ENCODE measurements at places on chromosomes 6 and 20.

- DNase-seq = no peak
Measured at GRCh38 chr6:34468378-34468892, 2.6 kb downstream of the PACSIN1 start.

DNA sequence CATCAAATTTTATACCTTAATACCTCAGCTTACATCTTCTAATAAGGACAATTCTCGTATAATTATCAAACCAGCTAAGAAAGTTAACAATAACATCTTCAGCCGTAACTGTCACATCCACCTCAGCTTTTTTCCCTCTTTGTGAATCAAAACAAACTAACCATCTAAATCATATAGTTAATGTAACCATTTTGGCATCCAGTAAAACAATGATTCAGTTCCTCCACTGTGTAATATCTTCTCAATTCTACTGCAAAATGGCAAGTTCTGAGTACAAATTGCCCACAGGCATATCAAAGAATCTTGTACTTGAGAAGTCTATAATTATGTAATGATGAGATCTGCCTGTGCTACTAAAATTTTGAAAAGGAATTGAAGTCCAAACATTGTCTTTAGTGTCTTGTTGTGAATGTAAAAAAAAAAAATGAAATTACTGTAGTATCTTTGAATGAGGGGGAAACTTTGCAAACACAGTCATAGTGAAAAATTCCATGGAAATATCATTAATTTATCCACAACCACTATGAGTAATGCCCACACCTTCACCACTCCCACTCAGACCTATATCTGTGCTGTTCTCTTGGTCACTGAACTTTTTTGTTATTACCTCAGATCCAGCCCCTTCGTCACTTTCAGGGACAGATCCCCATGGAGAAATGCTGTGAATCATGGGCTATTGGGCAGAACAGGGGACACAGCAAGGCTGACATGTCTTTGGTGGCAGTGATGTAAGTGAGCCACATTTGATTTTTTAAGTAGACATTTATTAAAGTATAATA is 178.6 kb upstream of the RAB32 start:
- no peak for DNase-seq

DNA sequence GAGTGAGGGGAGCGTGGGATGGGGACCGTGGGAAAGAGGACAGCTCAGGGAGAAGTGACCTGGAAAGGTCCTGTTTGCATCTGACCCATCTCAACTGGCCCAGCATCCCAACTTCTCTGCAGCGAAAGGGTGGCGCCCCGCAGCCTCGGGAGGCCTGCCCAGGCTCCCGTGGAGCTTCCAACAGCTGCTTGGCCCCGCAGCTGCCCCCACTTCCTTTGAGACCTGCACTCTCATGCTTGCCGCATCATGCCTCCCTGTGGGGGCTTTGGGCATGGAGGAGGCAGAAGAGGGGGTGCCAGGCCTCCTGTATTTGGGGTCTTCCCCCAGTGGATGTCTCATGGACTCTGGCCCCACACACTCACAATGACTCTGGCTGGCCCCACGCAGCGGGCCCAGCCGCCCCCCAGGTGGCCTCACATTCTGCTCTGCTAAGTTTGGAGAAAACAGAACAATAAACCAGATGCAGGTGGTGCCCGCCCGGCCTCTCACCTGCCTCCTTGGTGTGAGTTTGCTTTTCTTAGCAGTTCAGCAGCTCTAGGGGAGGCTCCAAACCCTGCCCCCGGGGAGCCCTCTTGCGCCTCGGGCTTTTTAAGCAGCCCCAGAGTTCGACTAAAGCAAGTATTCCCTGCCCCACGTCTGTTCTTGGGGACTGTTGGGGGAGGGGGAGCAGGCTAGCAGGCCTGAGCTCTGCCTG is 40.7 kb downstream of the CPXM1 start:
- DNase-seq = no peak

- DNase-seq = no peak
Measured at GRCh38 chr6:36627801-36628246, 33.7 kb downstream of the SRSF3 start.

DNA sequence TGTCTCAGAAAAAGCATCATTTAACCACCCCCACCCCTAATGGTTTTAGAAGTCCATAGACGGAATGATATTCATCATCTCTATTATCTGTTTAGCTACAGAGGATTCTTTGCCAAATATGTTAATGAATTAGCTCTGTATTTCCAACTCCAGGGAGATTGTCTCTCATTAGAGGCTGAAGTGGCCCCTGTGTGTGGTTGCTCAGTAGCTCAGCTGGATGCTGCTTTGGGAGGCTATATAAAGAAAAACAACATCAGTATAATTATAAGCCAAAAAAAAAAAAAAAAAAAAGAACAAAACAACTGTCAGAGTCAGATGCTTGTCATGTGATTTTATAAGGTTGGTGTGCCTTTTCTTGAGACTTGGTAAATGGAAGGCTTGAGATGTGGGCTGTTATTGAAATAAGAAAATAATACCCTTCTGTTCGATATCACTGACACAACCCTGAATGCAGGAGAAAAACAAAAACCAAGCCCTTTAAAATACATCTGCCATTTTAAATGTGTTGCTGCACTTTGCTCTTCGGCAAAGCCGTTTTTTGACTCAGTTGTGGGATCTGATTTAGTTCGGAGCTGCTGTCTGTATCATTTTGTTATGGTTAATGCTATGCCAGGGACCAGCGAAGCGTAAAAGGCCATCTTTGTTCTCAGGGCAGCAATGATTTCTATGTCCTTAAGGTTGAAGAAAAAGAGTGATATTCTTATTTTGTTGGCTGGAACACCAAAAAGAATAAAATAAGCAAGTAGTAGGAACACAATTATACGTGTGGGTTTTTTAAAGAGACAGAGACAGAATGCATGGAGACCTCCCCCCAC is 422.6 kb downstream of the QKI start:
- no peak for DNase-seq

DNA sequence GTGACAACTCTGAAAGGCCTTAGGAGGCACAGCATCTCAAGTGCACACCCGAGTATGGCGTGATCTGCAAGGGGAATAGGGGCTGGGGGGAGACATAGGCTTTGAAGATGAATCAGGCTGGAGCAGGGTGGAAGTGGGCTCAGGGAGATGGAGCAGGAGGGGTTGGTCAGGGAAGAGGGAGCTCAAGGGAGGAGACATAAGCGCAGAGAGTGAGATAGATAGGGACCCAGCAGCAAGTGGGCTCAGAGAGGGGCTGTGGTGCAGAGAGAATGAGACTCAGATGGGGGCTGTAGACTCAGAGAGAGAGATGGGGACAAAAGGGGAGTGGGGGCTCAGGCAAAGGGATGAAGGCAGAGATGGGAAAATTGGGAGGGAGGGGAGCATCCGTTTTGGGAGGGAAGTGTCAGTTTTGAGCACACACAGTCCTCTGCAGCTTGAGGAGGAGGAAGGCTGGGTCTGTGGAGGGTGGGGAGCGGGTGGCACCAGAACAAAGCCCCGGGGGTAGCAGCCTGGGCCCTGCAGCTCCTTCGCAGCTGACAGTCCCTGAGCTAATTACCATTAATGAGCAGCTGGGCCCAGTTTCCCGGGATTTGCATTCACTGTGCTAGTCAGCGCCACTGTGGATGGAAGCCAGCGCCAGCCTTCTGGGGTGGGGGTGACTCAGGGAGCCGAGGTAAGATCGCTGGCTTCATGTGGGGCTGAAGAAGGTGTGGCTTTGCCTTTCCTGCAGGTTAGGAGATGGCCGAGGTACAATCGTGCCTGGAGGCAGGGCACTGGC is 18.7 kb downstream of the SRXN1 start:
- DNase-seq = no peak

- DNase-seq = no peak
Measured at GRCh38 chr6:157964100-157964499, 17.6 kb upstream of the SYNJ2 start.

- no peak for DNase-seq
Measured at GRCh38 chr6:157928428-157928827, 53.2 kb upstream of the SYNJ2 start.

DNA sequence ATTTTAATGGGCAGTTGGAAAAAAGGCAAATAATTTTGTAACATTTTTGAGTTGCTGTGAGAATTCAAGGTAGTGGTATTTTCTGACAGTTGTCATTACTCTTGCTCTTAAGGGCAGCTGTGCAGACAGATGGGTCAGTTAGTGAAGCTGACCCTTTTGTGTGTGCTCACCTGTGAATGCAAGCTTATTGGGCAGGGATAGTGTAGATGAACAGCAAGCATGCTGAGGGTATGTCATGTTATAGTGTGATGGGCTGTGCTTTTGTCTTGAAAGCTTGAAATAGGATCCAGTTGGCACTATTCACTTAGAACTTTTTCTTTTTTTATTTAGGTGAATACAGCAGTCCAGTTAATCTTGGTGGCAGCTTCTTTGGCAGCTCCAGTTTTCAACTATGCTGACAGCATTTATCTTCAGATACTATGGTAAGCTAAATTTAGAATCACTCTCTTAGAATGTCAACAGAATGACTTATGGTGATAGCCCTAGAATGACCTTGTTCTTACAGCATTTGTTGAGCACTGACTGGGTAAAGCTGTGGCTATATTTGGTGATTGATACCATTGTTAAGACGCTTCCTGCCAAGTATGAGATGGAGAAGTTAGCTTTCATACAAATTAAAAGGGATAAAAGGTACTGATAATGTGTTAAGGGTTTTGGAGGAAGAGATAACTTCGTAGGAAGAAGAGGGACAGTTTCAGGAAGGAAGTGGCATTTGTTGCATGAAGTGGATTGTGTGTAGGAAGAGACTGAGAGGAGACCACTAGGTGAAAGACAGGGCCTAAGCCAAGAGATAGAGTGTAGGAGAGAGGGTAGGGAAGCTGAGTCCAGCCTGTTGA is 19.5 kb downstream of the LRRN4 start:
- no peak for DNase-seq

DNA sequence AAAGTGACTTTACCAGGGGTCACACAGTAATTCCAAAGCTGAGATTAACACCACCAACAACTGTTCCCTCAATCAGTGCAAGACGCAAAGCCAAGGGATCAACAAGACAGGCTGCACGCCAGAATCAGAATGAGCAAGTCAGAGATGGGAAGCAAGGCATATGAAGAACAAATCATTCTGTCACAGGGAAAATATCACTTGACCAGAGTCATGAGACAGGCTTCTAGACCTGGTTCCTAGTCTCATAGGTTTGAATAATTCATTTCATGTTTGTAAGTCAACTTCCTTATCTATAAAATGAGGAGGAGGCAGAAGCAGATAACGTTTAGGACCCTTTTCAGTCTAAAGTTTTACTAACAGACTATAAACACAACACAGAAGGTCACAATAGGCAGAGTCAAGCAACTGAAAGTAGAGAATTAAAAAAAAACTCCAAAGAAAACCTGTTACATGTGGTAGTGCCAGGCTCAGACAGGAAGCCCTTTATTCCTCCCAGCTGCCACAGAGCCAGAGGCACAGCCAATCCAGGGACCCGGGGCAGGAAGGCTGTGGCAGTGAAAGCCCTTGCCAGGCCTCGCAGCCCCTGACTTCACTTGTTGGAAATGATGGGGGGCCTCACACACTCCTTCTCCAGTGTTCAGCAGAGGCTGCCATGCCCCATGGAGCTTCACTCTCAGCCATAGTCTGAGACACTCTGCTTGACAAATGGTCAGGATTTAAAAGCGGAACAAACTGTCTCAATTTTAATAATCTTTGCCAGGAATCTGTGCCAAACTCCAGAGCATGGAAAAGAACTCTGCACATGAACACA is 29.2 kb upstream of the DST start:
- no peak for DNase-seq

- no peak for DNase-seq
Measured at GRCh38 chr6:13357551-13358075, 29.3 kb upstream of the TBC1D7 start.

- no peak for DNase-seq
Measured at GRCh38 chr6:113356139-113356538, 501.0 kb upstream of the MARCKS start.

DNA sequence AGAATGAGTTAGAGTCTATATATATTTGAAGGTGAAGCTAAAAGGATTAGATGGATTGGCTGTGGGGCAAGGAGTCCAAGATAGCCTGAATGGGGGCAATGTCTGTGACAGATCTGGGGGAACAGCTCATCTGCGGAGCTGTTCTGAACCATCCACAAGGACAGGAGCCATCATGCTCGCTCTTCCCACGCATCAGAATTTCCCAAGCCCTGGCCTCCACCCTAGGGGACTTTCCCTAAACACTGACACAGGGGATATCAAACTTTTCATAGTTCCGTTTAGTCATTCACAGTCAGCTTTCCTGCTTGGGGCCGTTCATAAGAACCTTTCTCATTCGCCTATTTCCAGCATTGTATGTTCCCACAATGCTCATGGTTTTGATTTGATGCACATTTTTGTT is 37.6 kb upstream of the CCN6 start:
- no peak for DNase-seq

GRCh38 chr20:38962928-38963401 is 821 bp downstream of the DHX35 start:
- peak; percentile 45 for DNase-seq

DNA sequence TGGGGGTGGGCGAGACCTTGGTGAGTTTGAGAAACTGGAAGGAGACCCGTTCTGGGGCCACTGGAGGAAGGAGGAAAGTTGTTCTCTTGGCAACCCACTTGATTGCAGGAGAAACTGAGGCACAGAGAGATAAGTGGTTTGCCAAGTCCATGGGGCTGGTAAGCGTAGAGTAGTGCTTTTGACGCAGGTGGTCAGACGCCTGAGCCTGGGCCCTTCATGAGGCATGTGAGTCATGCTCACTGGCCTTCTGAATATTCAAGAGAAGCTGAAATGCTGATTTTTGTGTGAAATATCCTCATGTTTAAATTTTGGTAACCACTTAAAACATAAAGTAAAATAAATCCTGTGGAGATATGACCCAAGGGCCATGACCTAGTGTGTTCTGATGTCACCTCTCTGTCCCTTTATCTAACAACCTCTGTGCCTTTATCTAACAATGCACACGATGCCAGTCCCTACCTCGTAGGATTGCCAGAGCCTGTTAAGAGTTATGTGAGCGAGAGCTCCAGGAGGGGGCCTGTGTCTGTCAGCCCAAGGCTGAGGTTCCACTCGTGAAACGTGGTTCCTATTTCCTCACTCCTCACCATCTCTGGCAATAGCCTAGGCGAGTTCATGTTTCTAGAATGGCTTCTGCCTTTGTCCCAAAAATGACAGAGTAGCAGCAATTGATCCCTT is 32.8 kb upstream of the PMEPA1 start:
- no peak for DNase-seq

DNA sequence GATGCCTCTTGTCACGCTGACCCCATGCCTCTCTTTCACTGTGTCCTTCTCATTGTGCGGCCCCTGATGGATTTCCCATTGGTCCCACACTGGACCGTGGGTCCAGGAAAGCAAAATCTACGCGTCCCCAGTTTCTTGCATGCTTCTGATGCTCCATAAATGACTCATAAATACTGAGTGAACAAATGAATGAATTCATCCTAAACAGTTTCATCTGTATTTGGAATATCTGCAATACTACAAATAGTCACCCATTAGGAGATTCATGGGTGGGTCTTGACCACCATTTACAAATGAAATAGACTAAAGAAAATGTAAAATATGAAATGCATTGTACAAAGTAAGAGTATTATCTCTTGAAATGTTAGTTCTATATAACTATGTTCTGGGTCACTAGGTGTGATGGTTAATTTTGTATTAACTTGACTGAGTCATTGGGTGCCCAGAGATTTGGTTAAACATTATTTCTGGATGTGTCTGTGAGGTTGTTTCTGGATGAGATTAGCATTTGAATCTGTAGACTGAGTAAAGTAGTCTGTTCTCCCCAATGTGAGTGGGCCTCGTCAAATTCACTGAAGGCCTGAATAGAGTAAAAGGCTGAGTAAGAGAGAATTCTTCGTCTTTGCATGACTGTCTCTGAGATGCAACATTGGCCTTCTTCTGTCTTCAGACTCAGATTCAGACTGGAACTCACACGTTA is 448.7 kb downstream of the PREX1 start:
- DNase-seq = no peak

GRCh38 chr6:80566361-80566760 is 459.9 kb downstream of the BCKDHB start:
- DNase-seq = no peak

GRCh38 chr6:169933251-169933821 is 181.9 kb downstream of the ERMARD start:
- peak; percentile 12 for DNase-seq
